ENCODE measurements at places on chromosomes 6 and 20.

- no peak for DNase-seq
These were observed 810.8 kb downstream of the GRIK2 start for GRCh38 chr6:102204351-102204750.

DNA sequence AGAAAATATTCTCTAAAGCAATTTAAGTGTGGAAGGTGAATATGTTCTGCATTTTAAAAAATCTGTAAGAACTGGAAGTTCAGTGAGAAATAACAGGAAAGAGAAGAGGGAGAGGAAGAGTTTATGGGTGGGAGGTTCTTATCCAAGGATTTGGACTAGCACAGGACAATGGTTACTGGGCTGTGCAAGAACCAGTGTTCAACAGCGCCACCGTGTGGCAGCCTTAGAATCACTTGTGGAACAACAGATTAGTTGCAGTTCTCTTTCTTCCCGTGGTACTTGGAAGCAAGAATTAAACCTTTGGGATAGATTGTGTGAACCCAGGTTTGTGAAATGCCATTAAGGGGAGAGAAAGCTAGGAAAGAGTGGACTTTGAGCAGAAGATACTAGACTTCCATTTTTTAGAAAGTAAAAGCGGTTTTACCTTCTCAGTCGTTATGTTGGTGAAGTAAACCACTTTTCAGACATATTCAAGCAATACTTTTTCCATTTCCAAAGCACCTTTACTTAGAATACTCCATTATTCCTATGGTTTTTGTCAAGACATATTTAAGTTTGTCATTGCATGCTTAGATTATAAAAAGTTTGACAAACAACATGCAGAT lies 436.7 kb downstream of the RNF144B start:
- no peak for DNase-seq

DNA sequence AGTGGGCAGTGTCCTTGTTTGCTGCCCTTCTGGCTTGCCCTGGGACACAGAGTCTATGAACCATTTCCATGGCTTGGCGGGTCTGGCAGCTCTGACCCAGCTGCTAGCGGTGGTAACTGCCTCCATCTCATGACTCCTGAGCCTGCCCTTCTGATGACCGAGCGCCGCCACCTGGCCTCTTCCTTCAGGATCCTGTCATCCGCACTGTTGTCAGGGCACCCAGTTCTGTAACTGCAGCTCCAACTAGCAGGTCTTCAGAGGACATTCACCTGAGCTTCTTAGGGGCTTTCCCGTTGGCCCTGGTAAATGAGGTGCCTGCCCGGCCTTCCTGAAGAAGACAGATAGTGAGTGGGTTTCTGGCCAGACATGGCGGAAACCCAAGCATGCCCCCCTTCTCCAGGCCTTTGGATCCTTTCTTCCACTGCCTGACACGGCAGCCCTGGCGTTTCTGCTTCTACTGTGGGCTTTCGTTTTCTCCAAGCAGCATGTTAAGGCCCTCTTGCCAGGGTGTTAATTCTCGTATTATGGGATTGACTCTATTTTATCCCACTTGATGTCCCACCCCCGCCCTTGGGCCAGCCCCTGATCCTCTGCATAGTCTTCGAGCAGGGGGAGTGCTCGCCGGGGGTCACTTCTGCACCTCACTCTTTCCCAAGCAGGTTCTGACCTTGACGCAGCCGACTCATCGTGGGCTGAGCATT lies 24.7 kb downstream of the PACSIN1 start:
- no peak for DNase-seq

GRCh38 chr20:50256577-50256976 lies 65.9 kb downstream of the CEBPB start:
- no peak for DNase-seq

Measured in sciatic nerve (tissue), 2 donors.